Fibroblast of villous mesenchyme (primary cell): ENCODE measurements at places on chromosomes 6 and 20. TPM values are rescaled to one million over a fixed set of nuclear protein-coding genes. Genes with fewer than 3 reads are reported as not detected.

Gene FANCE
- total RNA-seq, result 4.5 and 6.5 TPM in 2 replicates

Gene FOXS1
- 1.7 and 2.9 TPM in 2 replicates for total RNA-seq

Gene FRMD1
- not detected in 2 replicates for total RNA-seq

Gene HUS1B
- 0.86 and 1.9 TPM in 2 replicates for total RNA-seq

Gene TRIM10
- total RNA-seq, result not detected in 2 replicates

Gene LY6G6C
- total RNA-seq, result not detected in 2 replicates

Gene ZNF334
- 1.9 and 2.6 TPM in 2 replicates for total RNA-seq

Gene PRSS35
- total RNA-seq, result 5.2 and 15.1 TPM in 2 replicates

Gene FOXO3
- total RNA-seq, result 41.9 and 43.2 TPM in 2 replicates

Gene WASF1
- total RNA-seq, result 10.3 and 14.2 TPM in 2 replicates

Gene ABHD16B
- total RNA-seq, result not detected in 2 replicates

Gene OVOL2
- total RNA-seq, result not detected in 2 replicates

Gene TMC2
- not detected in 2 replicates for total RNA-seq

Gene DDX27
- total RNA-seq, result 28.7 and 33.2 TPM in 2 replicates

Gene SYNDIG1
- total RNA-seq, result under 0.01 TPM in 1 of 2 replicates, not detected in the other

Gene GLP1R
- not detected in 2 replicates for total RNA-seq

GRCh38 chr6:81937296-81937937 lies 184.9 kb upstream of the TENT5A start:
- DNase-seq, result peak; percentile 48

DNA sequence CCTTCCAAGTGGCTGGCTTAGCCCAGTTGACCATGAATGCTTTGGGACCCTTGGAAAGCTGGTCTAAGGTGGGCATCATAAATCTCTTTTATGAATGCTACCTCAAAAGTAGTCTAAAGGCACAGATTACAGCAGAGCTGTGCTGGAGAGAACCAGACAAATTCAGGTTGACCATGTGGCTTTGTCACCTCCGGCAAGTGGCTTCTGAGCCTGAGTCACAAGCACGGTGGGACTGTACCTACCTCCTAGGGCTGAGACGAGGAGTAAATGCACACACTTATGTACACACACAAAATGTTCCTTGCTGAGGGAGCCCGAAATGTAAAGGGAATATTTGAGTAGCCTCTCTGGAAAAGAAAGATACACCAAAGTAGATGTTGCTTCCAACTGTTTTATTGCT lies 155.9 kb downstream of the NFATC2 start:
- DNase-seq, result no peak

- no peak for DNase-seq
Observed at GRCh38 chr20:37360391-37361115, 14.6 kb downstream of the SRC start.

GRCh38 chr6:72206606-72207005 lies 320.3 kb downstream of the RIMS1 start:
- no peak for DNase-seq

GRCh38 chr20:35240811-35241293 lies 14.4 kb downstream of the MMP24 start:
- no peak for DNase-seq

DNA sequence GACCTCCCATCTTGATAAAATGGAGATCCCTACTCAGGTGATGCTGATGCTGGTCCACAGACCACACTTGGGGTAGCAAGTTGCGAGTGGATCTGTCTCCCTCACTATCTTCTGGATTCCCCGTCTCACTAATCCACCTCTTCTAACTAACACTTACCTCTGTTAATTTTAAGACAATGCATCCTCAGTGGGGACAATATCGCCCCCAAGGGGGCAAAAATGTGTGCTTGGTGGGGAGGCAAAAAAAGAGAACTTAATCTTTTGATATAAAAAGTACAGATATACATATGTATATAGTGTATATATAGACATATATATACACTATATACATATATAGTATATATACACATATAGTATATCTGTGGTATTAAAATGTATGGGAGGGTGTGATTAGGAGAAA lies 4.3 kb downstream of the LRFN2 start:
- no peak for DNase-seq

DNA sequence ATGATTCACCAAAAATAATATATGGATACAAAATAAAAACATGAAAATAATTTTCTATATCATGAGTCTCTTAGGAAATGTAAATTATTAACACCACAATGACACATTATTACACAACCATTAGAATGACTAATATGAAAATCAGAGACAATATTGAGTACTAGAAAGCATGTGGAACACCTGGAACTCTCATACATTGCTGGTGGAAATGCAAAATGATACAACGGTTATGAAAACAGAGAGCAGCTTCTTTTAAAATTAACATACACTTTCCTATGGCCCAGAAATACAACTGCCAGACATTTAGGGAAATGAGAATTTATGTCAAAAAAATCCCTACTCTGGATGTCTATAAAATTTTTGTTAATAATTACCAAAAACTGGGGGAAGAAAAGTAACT lies 853.3 kb upstream of the MAN1A1 start:
- DNase-seq, result no peak

DNA sequence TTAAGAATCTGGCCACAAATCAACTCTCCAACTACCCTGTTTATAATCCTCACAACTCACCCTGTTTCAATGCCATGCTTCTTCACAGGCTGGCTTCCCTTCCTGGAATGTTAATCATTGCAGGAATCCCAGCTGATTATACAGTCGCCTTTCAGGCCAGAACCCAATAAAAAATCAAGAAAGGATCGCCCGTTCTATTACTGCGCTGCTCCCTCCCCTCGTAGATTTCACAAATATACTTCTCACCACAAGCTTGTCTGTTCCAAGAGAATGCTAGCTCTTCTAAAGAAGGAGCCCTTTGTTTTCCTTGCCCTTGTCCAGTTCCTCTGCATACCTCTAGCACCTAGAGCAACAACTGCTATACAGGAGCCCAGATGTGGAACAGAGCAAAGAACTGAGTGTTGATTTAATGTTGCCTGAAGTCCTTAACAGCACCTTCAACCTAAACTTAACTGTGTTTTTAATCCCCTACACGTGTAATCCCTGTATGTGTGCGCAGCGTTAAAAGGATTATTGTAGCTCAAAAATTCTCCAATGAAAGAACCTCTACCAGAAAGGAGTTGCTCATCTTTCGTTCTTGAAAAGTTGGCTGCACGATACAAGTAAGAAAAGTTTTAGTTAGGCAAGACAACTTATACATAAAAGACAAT lies 988 bp downstream of the ECHDC1 start:
- DNase-seq, result peak; percentile 86

DNA sequence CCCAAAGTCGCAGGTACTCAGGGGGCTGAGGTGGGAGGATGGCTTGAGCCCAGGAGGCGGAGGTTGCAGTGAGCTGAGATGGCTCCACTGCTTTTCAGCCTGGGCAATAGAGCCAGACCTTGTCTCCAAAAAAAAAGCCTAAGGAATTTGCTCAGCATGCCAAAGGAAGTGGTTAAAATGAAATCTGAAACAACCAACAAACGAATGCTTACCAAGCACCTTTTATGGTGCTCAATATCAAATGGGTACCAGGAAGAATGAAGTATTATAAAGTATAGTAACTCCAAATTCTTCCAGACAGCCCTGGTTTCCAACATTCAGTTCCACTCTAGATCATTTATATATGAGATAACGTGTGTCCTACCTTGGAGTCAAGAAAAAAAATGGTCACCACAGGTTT lies 14.0 kb downstream of the GMDS start:
- no peak for DNase-seq

DNA sequence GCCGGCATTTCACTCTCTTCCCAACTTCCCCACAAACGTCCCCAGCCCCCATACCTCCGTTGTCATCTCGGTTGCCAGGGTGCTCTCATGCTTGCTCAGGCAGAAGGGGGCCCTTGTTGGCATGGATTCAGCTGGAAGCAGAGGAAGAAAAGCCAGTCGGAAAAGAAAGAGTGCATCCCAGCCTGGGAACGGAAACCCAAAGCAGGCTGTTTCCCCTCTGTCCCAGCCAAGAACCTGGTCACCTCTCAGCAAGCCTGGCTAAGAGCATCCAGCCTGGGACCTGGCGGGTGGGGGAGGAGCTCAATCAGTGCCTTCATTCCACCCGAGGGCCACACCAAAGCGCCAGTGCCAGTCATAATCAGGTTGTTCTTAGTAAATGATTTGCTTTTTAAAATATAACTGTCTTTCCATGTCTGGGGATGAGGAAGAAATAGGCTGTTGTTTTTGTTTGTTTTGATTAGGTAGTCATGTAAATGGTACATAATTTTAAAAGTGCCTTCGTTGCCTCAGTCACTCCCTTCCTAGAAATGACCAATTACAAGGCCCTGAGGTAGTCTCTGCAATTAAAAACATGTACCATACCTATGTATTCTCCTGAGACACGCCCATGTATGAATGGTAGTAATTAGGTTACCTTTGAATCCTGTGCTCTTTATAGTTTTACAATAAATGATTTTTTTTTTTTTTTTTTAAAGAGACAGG lies 21.1 kb downstream of the CHMP4B start:
- no peak for DNase-seq

GRCh38 chr6:15763364-15763763 lies 100.5 kb upstream of the DTNBP1 start:
- DNase-seq, result peak; percentile 49

GRCh38 chr20:50189681-50190250 lies 864 bp upstream of the CEBPB start:
- DNase-seq, result no peak

- DNase-seq, result no peak
Observed at GRCh38 chr6:148218542-148219258, 123.9 kb upstream of the SASH1 start.

- no peak for DNase-seq
Observed at GRCh38 chr6:138235205-138235604, 16.9 kb upstream of the PBOV1 start.

DNA sequence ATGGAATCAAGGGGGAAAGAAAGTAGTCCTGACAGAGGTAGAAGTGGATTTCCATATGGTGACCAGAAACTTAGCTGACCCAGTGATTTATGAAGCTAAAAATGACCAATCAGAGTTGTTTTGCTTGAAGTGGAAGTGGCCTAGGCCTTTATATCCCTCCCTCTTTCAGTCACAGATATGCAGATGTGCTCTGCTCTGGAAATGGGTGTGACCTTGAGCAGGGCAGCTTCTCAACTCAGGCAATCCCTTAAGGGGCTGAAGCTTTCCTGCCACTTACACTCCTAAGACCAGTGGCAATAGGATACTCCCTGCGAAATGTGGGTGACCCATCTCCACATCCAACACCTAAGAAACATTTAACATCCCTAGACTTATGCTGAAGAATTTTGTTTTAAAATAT lies 256.6 kb downstream of the EYS start:
- DNase-seq, result no peak

- DNase-seq, result no peak
Observed at GRCh38 chr6:19478273-19478672, 358.9 kb upstream of the ID4 start.

DNA sequence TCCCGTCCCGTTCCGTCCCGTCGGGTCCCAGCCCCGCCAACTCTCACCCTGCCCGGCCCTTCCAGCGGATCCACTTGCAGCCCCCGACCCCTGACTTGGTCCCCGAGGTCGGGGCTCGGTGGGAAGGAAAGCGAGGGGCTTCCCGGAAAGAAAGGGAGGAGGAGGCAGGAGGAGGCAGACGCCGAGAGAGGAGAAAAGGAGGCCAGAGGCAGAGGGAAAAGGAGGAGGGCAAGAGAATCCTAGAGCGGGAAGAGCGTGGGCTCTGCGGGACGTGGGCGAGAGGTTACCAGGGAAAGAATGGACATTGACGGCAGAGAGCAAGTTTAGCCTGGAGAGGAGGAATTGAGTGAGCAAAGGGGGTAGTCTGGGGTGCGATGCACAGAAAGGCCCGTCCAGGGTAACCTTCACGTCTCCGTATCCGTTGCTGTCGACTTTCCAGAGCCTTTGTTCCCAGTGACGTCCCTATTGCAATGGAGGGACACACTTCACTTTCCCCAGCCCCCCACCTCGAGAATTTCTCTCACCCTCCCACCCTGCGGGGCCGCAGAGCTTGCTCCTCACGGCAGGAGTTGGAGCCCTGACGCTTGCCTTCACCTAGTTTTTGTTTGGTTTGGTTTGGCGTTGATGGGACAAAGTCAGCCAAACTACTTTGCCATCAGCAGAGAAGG lies 477 bp upstream of the MOXD1 start:
- DNase-seq, result no peak

- DNase-seq, result no peak
Observed at GRCh38 chr6:90896075-90896547, 309.2 kb upstream of the MAP3K7 start.

- DNase-seq, result no peak
Observed at GRCh38 chr20:64108731-64109681, 1.6 kb upstream of the NPBWR2 start.

GRCh38 chr6:40977695-40978094 lies 61.3 kb downstream of the UNC5CL start:
- DNase-seq, result no peak

GRCh38 chr6:154872542-154873114 lies 122.5 kb upstream of the TIAM2 start:
- DNase-seq, result no peak

GRCh38 chr20:44809380-44810060 lies 826 bp downstream of the RIMS4 start:
- DNase-seq, result no peak

DNA sequence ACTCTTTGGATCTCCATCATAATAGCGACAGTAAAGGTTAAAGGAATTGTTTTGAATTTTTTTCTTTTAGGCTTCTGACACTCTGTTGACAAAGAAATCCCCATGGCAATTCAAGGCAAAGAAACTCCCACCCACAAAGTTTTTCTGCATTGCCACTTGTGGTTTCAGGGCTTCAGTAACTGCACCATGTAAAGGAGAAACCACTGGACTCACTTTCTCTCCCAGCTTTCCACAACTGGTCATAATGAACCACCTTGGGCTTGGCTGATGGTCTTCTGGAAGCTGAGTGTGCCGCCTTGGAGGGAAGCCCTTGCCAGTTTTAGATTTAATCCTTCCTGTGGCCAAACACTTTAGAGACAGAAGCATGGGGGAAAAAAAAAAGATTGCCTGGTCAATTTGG lies 163.1 kb downstream of the ISM1 start:
- DNase-seq, result no peak

- DNase-seq, result peak; percentile 81
Observed at GRCh38 chr6:13268913-13269518, 59.3 kb downstream of the TBC1D7 start.

GRCh38 chr20:10672624-10673127 lies 1.1 kb downstream of the JAG1 start:
- DNase-seq, result peak; percentile 75

- DNase-seq, result no peak
Observed at GRCh38 chr6:12791371-12791770, 74.8 kb downstream of the PHACTR1 start.

DNA sequence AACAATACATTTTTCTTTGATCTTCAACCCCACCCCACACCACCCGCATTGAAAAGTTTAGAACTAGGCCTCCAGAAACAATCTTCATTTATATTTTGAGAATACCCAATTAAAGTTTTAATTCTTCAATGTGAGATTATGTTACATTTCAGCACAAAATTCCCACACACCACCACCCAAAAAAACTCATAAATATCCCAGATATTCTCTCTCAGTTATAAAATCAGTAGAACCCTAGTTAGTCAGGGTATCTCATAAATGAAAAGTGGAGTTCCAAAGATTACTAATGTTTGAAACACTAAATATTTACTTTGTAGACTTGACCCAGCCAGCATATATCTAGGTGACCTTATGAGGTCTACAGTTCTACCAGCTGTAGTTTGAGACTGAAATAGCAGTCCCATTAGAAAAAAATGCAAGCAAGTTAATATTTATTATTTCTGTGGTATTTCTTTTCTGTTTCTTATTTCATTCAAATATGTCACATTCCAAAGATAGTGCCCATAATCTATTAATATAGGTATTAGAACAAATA lies 371.0 kb downstream of the TENT5A start:
- DNase-seq, result no peak

GRCh38 chr20:57175397-57176010 lies 90.9 kb downstream of the BMP7 start:
- no peak for DNase-seq

- peak; percentile 21 for DNase-seq
Observed at GRCh38 chr6:21804941-21805610, 211.5 kb downstream of the SOX4 start.
